ENCODE measurements at places on chromosomes 16 and 17. TPM values are rescaled to one million over a fixed set of nuclear protein-coding genes. Genes with fewer than 3 reads are reported as not detected.

DNA sequence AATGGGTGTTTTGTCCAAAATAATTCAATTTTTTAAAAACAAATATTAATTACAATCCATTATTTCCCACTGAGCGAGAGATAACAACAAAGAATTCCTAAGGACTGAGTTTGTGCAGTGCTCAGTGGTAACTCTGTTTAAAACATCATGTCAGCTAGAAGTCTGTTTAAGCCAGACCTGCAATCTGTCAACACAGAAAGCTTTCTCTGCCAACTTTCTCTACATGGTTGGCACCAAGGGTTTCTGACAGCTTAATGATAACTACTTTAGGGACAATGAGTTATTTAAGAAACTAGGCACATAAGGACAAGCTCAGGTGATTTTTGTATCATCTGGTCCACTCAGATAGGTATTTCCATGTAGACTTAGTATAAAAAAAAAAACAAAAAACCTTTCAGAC is 81.8 kb downstream of the WDR59 start:
- no peak for DNase-seq

DNA sequence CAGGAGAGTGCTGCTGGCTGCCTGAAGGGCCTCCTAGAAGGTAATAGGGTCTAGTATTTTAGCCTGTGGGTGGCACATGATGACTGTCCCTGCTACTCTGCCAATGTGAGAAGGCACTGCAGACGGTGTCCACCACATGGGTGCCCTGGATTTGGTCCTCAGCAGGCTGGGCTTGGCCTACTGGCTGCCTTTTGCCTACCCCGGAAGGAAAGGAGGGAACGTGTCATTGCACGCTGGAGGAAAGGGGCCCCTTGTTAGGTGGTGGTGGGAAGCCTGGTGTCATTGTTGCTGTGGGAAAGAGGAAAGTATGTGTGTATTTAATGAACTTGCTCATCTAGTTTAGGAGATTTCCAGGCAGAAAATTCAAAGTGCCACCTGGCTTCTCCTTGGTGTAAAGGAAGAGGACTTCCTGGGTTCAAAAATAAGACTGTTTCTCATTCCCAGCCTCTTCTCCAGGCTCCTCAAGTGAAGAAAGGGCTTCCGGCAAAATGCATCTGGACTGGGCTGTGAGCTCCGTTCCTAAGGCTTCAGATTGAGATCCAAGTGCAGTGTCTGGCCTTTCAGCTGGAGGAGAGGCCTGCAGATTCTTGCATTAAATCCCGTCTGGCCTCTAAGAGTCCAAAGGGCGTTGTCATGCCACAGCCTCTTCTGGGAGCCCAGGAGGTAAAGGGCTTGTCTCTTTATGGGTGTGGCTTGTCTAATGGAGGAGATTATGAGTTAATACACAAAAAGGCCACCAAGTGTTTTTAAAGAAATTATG is 55.1 kb downstream of the RPTOR start:
- DNase-seq, result no peak

- no peak for DNase-seq
Measured at GRCh38 chr16:15435216-15435864, 952 bp downstream of the BMERB1 start.

DNA sequence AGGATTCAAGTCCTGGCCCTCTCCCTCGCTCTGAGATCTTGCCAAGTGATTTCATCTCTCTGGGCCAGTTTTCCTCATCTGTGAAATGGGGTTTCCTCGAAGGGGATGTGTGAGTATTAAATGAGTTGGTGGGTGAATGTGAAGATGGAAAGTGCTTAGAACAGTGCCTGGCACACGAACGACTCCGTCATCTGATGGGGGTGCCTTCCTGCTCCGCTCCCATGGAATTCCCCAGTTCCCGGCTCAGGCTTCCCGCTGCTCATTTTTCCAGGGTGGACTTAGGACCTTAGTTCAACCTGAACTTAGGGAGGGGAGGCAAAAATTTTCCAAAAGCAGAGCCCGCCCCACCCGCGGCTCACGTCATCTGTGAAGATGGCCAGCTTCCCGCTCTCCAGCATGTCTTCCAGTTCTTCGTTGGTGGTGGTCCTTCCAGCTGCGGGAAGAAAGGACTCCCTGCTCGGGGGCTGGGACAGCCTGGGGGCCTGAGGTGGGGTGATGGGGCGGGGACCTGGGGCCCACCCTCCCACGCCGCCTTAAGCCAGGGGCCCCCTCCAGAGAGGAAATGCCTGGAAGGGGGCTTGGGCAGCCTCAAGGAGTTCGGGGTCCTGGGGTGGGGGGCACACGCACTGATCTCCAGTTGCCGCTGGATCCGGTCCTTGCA is 11.4 kb downstream of the HSD3B7 start:
- no peak for DNase-seq

DNA sequence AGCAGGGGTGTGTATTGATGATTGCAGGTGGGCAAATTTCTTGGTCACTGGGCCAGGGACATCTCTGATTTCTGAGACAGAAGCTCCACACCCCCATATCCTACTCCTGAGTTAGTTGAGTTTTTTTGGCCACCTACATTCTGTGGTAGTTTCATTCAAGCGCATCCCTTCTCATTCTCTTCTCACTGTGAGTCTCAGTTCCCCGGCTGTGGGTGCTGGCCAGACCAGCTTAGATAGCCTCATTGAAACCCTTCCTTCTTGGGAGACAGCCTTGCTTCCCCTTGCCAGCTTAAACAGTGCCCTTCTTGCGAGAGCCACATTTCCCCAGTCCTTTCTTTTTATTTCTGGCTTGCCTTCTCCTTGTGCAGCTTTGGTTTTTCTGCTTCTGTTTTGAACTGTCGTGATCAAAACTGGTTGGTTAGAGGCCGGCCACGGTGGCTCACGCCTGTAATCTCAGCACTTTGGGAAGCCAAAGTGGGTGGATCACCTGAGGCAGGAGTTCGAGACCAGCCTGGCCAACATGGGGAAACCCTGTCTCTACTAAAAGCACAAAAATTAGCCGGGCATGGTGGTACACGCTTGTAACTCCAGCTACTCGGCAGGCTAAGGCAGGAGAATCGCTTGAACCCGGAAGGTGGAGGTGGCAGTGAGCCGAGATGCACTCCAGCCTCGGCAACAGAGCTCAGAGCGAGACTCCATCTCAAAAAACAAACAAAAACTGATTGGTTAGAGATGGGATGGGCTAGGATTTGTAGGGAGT is 2.8 kb downstream of the GPT2 start:
- no peak for DNase-seq

GRCh38 chr17:29674281-29674680 is 51.6 kb upstream of the CORO6 start:
- DNase-seq, result peak; percentile 73

DNA sequence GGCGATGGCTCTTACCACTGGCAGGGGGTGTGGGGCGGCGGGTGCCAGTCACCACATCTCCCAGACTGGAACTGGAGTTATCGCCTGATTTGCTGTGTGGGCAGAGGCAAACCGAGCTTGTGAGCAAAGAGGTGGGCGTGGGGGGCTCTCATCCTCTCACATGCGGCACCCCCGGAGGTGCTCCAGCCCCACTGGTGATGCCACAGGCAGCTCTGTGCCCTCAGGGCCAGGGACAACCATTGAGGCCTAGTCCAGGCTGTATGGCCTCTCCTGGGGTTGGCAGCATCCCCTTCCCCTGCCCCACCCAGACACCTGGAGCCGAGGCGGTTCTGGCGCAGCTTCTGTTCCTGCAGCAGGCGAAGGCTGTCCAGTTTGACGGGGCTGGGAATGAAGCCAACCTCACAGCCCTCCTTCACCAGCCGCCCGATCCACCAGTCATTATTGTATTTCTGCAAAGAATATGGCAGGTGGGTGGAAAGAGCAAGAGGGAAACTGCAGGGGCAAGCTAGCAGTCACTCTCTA is 10.9 kb downstream of the CACNB1 start:
- no peak for DNase-seq

- no peak for DNase-seq
Measured at GRCh38 chr17:13410874-13411273, 190.9 kb downstream of the HS3ST3A1 start.

- DNase-seq, result no peak
Measured at GRCh38 chr16:21186326-21186691, 25.1 kb downstream of the ZP2 start.

GRCh38 chr17:50130559-50131305 is 772 bp upstream of the SAMD14 start:
- DNase-seq, result no peak

- no peak for DNase-seq
Measured at GRCh38 chr16:64133366-64133765, 988.5 kb downstream of the CDH11 start.

DNA sequence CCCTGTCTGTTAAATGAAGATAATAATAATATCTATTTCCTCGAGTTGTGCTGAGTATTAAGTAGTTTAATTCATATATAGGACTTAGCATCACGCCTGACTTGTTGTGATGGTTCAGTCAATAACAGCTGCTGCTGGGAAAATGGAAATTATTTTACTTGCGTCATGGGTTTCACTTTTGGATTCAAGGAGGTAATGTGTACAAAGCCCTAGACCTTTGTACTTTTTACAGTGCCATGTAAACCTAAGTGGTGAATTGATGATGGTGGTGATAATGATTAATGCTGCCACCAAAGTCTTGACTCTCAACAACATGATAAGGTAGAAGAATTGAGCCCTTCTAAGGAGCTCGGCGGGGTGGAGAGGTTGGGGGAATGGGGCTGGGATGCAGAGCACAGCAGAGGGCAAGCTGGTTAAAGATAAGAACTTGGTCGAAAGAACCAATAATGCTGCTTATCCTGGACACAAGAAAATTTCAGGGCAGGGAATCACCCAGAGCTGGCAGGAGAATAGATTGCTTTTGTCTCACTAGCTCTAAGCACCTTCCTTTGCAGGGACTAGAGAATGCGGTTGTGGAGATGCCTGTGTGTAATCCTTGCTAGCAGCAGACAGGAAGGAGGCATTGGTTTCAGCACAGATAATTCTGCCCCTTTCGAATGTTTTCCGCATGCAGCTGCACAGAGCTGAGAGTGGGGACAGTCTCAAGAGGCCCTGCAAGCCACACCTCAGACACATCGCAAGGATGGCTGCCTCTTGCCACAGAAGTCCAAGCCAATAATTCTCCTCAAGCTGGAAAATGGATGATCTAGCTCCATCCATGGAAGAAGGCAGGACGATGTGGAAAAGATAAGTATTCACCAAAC is 187.1 kb downstream of the TMEM114 start:
- DNase-seq, result no peak

GRCh38 chr17:37318931-37319594 is 56.7 kb upstream of the C17orf78 start:
- no peak for DNase-seq

Gene SULT1A2
- 0.27 TPM for total RNA-seq

Gene CHST5
- total RNA-seq, result under 0.01 TPM

Gene CES3
- 4.6 TPM for total RNA-seq

Gene RAMP2
- 0.27 TPM for total RNA-seq
